ENCODE measurements at places on chromosomes 3 and 15.

DNA sequence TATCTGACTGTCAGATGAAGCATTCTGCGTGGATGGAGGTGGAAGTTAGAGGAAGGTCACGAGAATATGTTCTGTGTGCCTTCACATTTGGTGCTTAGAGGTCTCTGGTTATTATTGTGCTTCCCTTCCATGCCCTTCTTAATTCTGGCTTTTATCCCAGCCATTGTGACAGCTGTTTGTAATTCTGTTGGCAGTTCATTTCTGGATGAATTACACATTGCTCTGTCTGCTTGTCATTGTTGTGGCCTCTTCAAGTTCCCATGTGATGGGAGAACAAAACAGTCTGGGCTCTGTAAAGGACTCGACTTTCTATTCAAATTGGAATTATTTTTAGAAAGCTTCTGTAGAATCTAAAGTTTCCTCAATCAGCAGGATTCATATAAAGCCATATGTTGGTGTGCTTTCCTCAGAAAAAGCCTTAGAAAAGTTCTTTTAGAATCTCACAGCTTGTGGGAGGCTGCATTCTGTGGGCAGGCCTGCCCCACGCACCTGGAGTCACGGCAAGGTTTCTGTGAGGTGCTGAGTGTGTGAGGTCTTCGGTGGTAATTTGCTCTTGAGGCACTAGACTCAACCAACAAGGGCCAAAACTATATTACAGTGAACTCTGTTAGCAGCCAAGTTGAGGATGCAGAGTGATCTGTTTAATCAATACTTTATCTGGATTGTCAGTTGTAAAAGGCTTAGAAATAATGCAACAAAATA is 397.4 kb upstream of the AZI2 start:
- DNase-seq, result no peak

DNA sequence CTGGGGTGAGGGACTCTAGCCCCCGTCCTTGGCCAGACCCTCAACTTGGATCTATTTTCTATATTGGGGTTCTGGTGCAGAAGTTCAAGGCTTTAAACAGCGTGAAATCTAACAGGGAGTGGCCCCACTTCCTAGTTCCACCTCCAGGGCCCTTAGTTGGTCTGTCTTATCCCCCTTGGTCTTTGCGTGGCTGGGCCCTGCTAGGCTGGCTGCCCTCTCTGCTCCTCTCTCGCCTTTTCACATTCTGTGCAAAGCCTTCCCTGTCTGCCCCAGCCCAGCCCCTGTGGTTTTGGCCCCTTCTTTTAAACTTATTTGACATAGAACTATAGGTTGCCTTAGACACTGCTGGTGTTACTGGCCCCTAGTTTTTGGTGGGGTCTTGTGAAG is 5.6 kb downstream of the PPCDC start:
- no peak for DNase-seq

- DNase-seq, result no peak
Observed at GRCh38 chr3:185021256-185021655, 131.6 kb downstream of the C3orf70 start.

- DNase-seq, result peak; percentile 4
Observed at GRCh38 chr15:98177966-98178592, 217.6 kb downstream of the ARRDC4 start.

- no peak for DNase-seq
Observed at GRCh38 chr3:190692256-190692655, 170.2 kb downstream of the GMNC start.

DNA sequence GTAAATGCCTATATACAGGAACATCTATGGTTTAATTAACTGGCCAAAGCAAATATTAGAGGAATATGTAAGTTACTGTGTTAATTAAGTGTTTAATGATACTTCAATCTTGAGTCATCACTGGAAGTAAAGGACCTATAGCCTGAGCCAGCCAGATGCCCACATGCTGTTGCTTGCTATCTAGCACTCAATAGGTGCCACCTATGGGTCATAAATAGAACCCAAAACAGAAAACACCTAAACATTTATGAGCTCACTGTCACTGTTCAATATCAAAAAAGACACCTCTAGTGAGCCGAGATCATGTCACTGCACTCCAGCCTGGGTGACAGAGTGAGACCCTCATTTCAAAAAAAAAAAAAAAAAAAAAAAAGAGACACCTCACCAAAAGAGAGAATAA is 48.4 kb upstream of the IP6K2 start:
- DNase-seq, result no peak

DNA sequence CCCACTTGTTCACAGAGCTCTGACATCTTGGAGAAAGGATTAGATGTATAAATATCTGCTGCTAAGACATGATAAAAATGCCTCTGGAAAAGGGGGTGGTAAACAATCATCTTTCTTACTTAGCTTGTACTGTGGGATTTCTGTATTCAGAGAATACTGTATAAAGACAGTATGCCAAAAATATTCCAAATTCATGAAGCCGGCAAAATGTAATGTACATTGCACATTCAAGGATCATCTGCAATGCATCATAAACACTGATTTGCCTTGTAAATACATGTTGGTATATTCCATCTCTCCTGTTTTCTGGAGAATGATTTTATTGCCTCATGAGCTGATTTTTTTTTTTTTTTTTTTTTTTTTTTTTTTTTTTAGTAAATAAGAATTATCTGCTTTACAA is 355.3 kb downstream of the ROBO1 start:
- no peak for DNase-seq

DNA sequence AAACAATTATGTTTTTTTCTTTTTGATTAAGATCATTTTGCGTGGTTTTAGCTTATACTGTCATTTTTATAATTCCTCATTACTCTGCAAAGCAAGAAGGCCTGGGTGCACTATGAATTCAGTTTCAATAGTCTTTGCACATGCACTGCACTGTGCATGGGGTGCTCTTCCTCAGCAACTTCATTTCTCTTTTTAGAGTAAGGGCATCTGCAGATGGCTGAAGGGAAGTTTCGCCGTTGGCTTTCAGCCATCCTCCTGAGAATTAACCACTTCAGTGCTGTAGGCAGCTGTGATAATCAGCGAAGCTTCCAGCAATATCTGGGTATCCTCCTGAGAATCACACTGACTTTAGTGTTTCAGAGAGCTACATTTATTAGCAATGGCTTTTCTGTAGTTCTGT is 284.8 kb downstream of the GBE1 start:
- DNase-seq, result no peak

GRCh38 chr15:31768055-31768454 is 262.3 kb upstream of the CHRNA7 start:
- DNase-seq, result no peak

Measured in stimulated activated naive CD4-positive, alpha-beta T cell (primary cell).